ENCODE measurements at places on chromosomes 1 and 21.
A peak's percentile ranks its signal among the peaks of the same experiment; 100 is the strongest.

DNA sequence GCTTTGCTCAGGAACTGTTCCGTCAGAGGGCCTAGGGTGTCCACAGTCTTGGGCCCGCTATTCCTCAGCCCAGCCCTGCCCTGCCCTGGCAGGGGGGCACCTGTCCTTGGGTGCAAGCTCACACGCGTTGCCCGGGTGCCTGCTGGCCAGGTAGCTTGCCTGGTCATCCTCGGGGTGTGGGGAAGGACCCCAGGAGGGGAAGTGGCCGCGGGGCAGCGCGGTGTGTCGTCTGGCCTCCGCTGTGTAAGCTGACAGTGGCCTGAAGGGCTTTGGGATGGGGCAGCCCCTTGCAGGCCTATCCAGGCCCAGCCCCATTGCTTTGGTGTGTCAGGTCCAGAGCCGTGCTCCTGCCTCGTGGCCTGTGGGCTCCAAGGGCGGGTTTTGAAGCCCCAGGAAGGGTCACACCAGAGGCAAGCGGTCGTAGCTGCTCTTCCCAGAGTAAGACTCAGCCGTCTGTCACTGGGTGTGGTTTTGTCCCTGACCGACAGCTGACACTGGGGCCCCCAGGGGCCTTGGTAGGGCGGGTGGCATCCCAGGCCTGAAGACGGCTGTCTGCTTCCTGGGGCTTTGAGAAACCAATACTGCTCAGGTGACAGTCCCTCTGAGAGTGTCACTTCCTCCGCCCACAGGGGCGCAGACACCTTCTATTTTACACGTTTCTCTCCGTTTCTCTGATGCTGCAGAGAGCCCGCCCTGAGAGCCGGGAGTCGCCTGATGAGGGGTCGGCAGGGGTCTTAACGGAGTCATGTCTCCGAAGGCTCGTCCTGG lies 72.1 kb downstream of the SKI start:
- no peak for DNase-seq

DNA sequence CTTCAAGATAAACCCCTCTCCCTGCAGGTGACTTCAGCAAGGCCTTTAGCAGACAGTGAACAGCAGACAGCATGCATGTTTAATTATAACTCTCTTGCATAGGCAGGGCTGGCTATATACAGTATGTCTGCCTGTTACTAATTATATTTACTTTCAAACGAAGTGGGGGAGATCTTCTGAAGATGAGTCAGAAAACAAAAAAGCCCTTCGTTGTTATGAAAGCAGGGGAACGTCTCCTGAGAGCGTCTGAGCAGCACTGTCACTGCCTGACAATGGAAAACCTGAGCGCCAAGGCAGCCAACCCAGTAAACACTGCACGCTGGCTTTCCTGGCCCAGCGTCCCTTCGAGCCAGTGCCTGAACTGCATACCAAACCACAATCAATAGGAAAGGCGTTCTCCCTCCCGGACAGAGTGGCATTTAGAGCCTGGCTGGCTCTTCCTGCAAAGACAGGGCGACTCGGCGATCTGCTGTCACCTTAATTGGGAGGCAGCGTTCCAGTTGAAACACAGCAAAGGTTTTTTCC lies 54.1 kb downstream of the TOMM20 start:
- peak; percentile 38 for DNase-seq

DNA sequence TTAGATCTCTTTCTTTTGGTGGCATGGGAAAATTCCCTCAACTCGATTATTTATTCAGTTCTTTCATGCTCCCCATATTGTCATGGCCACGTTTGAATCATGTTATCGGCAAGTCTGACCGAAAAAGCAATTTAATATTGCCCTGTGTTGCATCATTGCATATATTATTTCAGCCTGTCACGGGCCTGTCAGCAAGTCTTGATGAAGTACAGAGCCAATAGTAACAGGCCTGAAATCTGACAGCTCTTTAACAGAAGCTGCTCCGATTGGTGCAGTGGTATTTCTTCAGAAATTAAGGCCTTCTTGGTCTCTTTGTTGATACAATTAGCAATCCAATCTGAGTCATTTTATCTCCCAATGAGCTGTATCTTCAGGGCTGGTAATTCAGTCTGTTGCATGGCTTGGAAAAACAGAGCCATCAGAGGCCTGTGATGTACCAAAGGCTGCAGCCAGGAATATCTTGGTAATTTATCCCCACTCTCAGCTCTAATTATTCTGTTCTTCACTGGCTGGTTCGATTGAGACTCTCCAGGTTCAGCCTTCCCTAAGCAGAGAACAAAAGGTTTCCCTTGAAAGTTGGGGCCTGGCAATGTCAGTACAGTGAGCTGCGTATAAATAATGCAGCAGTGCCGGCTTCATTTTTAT lies 149.5 kb downstream of the FGGY start:
- DNase-seq = no peak

DNA sequence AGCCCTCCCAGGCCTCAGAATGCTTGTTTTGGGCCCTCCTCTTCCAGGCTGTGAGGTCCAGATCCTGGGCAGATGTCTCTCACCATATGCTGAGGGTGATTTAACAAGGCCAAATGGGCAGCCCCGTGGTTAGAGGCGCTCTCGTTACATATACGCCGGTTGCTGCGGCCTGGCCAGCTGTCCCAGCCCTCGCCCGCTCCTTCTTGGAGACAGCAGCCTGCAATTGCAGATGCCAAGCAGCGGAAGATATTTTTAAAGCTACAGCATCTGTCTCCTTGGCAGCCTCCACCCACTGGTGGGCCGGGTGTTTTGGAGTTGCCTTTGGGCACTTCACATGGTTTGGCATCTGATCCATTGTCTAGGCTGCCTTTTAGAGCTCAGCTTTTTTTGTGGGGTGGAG lies 178.8 kb upstream of the NFIA start:
- no peak for DNase-seq

GRCh38 chr21:35026153-35026500 lies 23.0 kb downstream of the RUNX1 start:
- DNase-seq = no peak

- peak; percentile 53 for DNase-seq
These were observed 4.1 kb downstream of the APOA2 start for GRCh38 chr1:161219078-161219892.

DNA sequence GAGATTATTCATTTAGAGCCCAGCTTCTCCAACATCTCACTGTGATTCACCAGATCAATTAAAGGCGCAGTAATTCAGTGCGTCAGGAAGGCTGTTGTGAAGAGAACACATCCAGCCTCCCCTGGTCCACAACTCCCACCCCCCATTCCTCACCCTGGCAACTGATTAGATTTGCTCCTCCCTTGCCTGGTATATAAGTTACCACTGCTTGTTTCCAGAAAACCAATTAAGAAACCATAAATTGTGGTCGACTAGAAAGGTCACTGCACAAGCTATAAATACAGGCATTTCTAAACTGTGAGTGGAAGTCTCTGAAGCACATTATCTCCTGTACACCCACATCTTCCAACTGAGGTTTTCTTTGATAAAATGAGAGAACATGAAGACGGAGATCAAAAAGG lies 41.9 kb downstream of the FAM163A start:
- no peak for DNase-seq
